Fibroblast of skin of left biceps (primary cell): ENCODE measurements at places on chromosomes 5 and 9.

DNA sequence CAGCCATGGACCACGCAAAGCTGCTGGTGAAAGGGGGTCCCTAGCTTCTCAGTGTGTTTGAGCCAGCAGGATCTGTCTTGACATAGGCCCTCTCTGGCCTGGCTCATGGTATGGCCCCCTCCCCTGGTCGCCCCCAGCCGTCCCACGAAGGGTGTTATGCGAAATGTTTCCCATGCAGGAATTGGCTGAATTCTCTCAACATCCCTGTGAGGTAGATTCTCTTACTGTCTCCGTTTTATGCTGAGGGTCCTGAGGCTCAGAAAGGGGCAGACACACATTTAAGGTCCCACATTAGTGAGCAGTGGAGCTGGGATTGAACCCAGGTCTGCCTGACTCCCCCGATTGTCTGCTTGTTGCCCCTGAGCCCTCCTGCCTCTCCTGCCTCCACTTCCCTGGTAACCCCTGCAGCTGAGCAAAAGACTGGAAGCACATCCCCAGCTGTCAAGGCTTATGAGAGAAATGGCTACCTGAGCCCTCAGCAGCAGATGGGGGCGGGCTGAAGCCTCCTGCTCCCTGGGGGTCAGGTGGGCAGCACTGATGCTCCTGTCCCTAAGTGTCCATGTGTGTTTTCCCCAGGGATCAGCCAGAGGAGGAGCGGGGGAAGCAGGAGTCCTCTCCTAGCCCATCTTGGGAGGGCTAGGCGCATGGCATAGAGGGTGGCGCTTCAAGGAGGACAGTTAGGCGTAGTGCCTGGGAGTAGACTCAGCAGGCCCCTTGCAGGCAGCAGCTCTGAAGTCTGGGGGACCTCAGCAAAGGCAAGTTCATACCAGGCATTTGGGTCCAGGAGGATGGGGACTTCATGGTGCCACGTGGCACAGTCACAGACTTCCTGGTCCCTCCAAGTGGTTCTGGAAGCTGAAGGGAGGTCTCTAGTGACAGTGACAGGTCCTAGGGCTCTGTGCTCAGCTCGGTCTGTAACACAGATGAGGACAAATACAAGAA lies 49.0 kb upstream of the GARNL3 start:
- no peak for DNase-seq

- no peak for DNase-seq
Observed at GRCh38 chr5:72842816-72843215, 26.4 kb downstream of the TNPO1 start.

GRCh38 chr9:124631326-124631725 lies 124.1 kb upstream of the NR5A1 start:
- DNase-seq, result no peak

DNA sequence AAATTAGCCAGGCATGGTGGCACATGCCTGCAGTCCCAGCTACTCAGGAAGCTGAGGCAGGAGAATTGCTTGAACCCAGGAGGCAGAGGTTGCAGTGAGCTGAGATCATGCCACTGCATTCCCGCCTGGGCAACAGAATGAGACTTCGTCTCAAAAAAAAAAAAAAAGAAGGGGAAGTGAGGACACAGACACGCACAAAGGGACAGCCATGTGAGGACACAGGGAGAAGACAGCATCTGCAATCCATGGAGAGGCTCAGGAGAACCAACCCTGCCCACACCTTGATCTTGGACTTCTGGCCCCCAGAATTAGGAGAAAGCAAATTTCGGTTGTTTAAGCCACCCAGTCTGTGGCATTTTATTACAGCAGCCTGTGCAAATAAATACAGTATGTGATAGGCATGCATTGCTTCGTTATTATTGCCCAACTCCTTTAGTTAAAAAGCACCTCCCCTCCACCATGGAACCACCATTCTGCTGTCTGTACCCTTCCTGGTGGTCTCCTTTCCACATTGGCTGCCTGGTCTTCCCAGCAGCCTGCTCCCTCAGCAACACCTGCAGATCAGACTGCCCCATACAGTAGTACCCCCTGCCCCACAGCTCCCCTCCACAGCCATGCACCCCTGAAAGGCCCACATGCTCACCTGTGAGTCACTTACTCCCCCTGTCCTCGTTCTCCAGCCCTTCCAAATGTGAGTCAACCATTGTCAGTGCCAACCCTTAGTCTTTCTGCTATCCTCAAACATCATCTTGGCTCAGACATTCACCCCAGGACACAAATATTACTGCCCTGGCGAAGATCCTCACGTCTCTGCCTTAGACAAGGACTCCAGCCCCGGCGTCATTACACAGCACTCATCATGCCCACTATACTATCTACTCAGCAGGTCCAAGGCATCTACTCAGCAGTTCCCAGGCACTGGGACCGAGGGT lies 128.8 kb downstream of the ROR2 start:
- no peak for DNase-seq

DNA sequence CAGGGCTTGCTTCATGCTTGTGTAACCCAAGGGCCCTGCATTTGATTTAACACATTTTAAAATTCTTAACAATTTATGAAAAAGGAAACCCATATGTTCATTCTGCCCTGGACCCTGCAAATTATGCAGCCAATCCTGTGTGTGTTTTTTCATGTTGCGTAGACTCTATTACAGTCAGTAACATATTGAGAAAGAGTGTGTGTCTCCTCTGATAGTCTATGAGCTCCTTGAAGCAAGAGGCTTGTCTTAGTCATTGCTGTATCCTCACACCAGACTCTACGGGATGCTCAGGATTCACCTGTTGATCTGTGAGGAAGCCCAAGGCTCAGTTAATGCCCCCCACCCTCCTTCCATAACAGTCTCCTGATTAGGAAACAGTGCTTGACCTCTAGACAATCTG lies 177.3 kb upstream of the DMAC1 start:
- no peak for DNase-seq

DNA sequence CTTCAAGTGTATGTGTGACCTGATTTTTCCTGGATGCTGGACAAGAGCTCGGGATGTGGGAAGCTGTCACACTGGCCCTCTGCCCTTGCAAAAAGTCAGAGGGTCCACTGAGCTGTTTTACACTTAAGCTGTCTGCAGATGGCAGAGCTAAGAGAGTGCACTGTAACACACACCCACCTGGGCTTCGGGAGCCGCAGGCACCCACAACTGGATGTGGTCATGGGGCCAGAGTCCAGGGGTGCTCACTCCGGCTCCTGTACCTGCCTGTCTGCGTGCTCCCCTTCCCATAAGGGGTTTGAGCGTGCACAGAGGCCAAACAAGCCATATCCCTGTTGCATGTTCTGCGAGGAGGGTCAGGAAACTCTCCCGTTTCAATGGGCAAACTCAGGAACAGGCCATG lies 82.5 kb downstream of the LRRC70 start:
- no peak for DNase-seq

- DNase-seq, result no peak
Observed at GRCh38 chr9:128627906-128628305, 28.7 kb downstream of the DYNC2I2 start.

DNA sequence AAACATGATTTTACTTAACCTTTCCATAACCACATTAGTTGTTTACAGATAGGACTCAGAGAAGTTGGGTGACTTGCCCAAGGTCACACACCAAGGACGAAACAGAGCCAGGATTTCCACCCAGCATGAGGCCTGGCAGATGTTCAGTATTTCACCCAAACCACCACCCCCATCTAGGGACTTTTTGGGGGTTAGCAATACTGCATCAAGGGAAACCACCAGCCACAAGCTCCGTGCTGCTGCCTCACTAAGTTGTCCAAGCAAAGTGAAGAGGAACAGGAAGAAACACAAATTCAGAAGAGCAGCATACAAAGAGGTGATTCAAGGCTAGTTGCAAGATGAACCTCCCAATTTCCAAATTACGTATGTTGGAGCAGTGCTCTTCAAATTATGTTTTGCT lies 219.6 kb upstream of the RORB start:
- DNase-seq, result no peak

DNA sequence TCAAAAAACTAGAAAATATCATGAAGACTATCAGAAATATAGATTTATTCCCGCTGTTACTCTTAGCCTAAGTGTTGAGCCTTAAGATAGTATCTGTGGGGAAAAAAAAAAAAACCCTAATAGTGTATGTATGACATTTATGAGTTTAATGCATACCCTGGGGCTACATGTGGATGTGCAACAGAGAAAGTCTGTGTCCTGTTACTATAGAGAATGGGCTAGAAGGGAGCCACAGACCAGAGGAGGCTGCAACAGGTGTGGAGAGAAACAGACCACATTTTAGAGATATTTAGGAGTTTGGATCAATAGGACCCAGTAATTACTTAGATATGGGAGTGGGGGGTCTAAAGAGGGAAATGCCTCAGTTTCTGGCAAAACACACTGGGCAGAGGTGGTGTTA lies 15.4 kb downstream of the RNF130 start:
- DNase-seq, result no peak

DNA sequence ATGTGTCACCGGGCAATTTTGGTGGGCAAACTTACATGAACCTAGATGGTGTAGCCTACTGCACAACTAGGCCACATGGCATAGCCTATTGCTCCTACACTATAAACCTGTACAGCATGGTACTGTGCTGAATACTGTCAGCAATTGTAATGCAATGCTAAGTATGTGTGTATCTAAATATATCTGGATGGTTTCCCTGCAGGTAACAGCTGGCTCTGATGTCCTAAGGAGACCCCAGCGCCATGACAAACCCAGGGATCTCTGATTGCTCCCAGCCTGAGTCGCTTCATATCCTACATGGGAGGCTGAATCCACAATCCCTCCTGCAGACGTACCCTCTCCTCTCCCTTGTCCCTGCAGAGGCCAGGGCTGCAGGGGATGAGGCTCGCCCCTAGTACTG lies 26.6 kb upstream of the TTLL11 start:
- DNase-seq, result no peak

DNA sequence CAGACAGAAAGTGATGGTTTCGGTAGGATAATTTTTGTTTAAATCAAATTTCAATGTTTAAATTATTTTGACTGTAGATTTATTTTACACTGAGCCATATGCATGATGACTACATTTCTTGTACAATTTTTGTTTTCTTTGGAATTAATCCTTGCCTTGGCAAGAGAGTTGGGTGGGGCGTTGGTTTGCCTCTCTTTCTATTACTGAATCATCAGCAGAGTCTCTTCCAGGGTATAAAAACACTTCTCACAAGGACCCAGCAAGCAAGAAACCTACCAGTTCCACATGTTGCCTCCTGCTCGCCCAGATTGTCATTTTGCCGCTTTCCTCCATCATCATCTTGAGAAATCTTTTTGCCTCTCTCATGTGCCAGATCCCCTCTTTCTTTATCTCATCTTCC lies 455.0 kb upstream of the DMAC1 start:
- DNase-seq, result no peak

- no peak for DNase-seq
Observed at GRCh38 chr9:97039514-97039860, 545 bp upstream of the CTSV start.

DNA sequence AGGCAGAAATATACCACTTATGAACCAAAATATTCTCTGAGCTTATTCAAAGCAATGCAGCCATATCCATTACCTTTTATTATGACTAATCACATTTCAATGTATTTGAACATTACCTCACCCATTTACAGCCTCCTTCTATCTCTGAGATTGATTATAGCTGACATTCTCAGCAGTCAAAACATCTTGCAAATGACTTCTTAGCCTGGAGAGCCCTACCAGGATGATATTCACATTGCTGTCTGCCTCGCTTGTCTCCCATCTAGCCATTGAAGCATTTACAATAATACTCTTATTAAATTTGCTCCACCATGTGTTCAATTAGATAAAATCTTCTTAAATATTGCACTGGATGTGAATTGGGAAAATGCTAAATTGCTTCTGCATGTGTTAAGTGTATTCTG lies 1879.9 kb upstream of the ACO1 start:
- DNase-seq, result no peak

- no peak for DNase-seq
Observed at GRCh38 chr5:1481266-1481958, 36.2 kb upstream of the SLC6A3 start.

DNA sequence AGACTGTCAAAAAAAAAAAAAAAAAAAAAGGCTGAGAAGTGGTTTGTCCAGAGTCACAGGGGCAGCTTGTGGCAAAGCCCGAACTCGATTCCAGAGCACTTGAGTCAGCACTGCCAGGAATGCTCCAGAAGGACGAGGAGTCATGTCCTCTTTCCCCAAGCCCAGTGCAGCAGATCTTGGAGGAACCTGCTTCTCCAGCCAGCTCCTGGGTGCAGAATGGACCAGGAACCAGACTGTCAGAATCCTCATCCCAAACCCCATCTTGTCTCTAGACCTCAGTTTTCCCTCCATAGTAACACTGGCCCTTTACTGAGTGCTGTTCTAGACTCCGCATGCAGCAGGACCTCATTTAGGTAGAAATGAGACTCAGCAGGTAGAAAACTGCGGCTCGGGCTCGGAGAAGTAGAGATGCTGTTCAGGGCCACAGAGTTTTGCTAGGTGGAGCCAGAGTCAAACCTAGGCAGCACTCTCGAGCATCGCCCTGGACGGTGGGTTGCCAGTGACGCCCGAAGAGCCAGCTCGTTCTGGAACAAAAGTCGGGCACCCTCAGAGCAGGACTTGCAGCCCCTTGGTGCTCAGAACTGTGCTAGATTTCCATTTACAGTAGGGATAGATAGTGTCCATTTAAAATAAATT lies 15.4 kb downstream of the CD74 start:
- DNase-seq, result no peak

GRCh38 chr9:68668127-68668526 lies 36.9 kb upstream of the PIP5K1B start:
- DNase-seq, result no peak

GRCh38 chr9:13292782-13293181 lies 13.3 kb upstream of the MPDZ start:
- DNase-seq, result no peak

- peak; percentile 12 for DNase-seq
Observed at GRCh38 chr9:22342491-22343217, 104.0 kb upstream of the DMRTA1 start.

DNA sequence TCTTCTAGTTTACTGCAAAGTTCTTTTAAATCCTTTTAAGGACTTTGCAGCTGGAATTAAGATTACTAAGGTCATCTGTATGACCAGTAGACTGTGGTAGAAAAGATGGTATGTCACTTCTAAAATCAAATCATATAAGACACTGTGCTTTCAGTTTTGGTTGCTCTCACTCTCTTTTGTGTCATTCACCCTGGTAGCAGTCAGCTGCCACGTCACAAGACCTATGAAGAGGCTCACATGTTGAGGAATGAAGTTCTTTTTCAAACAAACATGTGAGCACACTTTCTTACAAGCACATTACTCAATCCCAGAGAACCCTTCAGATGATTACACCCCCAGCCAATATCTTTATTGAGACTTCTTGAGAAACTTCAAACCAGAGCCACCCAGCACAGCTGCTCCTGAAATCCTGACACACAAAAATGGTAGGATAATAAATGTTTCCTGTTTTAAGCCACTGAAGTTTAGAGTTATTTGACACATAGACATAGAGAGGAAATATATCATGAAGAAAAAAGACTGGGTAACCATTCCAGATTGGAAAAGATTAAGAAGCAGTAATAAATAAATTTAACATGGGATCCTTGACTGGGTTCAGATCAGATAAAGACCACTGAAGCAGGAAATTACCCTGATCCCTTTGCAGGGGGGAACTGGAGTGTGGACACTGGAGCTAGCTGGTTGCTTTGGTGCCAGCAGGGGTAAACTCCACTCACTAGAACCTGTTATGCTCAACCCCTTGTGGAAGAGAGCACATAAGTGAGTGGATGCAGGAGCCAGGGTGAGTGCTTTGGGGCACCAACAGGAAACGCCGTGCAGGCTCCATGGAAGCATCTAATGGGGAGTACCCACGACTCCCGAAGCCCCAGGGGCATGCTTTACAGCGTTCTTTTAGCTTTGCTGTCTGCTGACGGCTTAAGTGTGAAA lies 64.1 kb downstream of the SLCO4C1 start:
- no peak for DNase-seq

- no peak for DNase-seq
Observed at GRCh38 chr9:123864251-123864650, 65.7 kb downstream of the DENND1A start.
